ENCODE measurements at places on chromosomes 16 and 17. TPM values are rescaled to one million over a fixed set of nuclear protein-coding genes. Genes with fewer than 3 reads are reported as not detected.

The MILR1 gene
- total RNA-seq = not detected

DNA sequence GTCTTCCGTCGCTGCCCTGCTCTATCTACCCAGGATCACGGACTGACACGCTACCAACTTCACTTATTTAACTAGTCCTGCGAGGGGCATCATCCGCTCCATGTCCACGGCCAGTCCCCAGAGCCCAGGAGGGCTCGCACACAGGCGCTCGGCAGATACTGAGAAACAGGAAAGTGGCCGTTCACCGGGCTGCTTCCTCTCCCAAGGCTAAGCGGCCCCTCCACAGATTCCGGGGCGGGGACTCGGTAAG, 388 bp downstream of the OXLD1 start:
- no peak for DNase-seq

GRCh38 chr16:20332411-20332810, 5.1 kb upstream of the GP2 start:
- no peak for DNase-seq

GRCh38 chr17:72710834-72711233, 381.7 kb downstream of the SLC39A11 start:
- no peak for DNase-seq

- no peak for DNase-seq
Observed at GRCh38 chr17:73166731-73167581, 2.1 kb downstream of the SSTR2 start.

GRCh38 chr17:63998050-63998720, at the start of gene PRR29:
TSS of gene PRR29 (plus strand) at chr17:63998351. CDS start at chr17:63998365, 14 bp downstream.
- DNase-seq = peak; percentile 82

The KRTAP1-1 gene
- total RNA-seq = not detected

DNA sequence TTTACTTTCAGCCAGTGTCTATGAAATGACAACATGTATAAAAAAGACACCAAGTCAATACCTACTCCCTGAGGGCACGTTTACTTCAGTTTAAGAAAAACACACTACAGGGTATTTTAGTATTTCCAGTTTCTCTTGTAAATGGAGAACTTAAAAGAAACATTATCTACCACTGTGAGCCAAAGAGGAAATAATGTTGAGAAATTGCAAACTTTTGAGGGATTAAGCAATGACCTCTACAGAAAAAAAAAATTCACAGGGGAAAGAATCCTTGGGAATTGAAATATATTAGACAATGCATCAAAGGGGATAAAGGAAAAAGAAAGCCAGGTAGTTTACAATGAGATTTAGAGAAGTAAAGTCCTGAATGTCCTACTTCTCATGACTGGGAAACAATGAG, 126.0 kb downstream of the KCNJ2 start:
- no peak for DNase-seq

GRCh38 chr16:2147981-2148671, at the start of gene RAB26:
TSS of gene RAB26 (plus strand) at chr16:2148625. CDS start at chr16:2148784, 159 bp downstream.
- DNase-seq = peak; percentile 82

The ADCY7 gene
- 8.0 TPM for total RNA-seq

The GPRC5C gene
- total RNA-seq = 20.6 TPM
